ENCODE measurements at places on chromosomes 11 and 22. TPM values are rescaled to one million over a fixed set of nuclear protein-coding genes. Genes with fewer than 3 reads are reported as not detected.

DNA sequence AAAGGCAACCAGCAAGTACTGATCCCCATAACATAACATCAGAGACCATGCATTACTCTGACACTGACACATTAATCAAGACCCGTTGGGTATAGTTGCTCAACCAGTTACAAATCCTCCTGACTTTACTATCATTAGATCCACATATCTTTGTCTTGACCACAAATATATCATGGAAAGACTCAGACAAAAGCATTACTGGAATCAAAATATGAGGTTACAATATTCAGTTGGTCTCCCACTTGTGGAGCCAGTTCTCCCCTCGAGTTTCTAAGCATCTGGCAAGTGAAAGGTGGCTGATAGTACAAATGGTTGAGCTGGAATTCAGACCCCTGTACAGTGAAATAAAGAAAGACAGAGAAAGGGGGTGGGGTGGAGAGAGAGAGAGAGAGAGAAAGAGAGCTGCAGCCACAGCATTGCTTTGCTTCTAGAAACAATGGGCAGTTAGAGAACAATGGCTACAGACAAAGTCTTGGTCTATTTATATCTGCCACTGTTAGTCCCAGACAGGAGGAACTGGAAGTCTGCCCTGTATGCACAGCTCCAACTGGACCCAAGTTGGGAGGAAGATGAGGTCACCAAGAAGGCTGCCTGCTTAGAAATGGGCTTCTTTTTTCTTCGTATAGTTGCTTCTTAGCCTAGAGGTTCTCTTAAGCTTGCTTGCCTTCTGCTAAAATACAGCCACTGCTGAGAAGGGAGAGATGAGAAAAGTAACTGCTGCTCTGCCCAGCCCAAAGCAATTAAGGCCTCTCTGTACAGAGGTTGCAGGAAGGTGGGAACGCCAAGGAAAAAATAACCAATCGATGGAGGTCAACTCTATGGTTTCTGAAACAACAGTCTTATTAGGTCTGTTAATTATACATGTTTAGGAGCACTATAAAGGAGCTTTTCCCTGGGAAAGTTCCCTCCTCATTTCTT lies 85.5 kb downstream of the ETS1 start:
- no peak for DNase-seq

- no peak for DNase-seq
These were observed 107.8 kb upstream of the LMO1 start for GRCh38 chr11:8371516-8371884.

The BSX gene
- not detected for total RNA-seq

GRCh38 chr22:49482811-49483210 lies 344.9 kb downstream of the BRD1 start:
- DNase-seq = no peak

GRCh38 chr22:21764038-21764804 lies 28.6 kb upstream of the YPEL1 start:
- no peak for DNase-seq

GRCh38 chr22:44892803-44893730 lies 116.7 kb downstream of the PHF21B start:
- DNase-seq = no peak

The OR52N1 gene
- total RNA-seq = not detected

DNA sequence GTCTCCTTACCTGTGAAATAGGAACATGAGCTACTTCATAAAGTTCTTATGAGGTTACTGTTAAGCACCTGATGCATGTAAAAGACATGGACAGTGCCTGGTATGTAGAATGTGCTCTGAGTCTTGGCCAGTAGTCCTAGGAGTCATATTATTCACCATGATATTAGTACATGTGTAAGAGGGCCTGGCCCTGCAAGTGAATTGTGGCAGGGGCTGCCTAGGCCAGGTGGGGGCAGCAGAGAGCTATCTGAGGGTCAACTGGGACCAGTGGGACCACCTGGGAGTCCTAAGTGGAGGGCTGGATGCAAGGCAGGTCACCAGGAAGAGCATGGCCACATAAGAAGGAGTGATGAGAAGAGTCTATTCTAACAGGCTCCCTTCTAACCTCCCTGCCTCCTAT lies 529.5 kb downstream of the SOX6 start:
- no peak for DNase-seq

- DNase-seq = peak; percentile 47
These were observed 221.9 kb upstream of the TBCEL start for GRCh38 chr11:120801801-120802689.

GRCh38 chr22:29870574-29870973 lies 12.4 kb upstream of the MTMR3 start:
- DNase-seq = no peak

DNA sequence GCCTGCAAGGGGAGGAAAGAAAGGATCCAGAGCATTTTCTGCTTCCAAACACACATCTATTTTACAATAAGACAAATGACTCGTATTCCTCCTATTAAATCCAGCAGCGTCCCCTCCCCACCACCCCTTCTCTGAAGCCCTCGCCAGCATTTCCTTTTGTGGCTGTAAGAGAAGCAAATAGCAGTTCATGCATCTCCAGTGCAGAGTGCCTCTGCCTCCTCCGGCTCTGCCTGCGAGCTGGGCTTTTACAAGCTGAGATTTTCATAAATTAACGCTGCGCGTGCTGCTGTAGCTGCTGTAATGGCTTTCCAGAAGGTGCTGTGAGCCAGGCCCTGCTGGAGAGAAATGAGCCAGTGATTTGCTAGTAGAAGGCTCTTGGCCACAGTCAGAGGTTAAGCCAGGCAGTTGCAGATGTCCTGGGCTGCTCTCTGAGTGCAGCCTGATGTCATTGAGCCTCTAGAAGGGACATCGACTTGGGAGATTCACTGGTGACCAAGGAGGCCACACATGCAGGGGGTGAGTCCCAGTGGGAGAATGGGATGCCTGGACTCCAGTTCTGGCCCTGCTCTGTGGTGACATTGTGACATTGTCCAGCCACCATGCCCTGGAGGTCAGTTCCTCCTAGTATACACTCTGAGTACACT lies 134.5 kb upstream of the NAV2 start:
- DNase-seq = peak; percentile 86

DNA sequence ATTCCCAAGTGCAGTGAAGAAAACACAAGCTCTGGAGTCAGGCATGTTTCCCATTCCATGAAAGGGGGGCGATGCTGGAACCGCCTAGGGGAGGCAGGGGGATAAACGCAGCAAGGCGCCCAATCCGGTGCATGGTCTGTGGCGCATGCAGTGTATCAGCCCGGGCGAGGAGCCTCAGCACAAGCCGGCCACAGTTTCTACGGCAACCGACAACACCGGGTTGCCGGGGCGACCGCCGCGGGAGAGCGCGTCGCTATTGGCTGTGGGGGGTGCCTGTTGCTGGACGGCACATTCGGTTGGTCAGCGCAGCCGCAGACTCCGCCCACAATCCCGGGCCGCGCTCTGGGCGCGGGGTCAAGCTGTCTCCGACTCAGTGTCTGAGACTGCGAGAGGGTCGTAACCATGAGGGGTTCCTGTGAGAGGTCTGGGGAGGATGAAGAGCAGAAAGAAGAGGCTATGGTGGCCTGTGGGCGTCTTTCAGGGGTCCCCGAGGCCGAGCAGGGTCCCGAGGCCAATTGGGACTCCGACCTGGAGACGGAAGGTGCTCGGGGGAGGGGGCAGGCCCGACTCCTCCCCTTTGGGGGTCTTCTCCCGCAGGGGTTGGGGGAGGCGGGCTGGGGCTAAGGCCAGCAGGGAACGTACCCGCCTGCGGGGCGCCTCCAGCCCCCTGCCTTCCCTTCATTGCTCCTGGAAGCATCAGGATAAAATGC lies at the start of gene LRRC74B:
Gene LRRC74B, plus strand, starts transcription at position 362 of the 710 bp plus-strand sequence. Its CDS starts 41 bp downstream, at position 403.
- DNase-seq = peak; percentile 94

The OR52I1 gene
- not detected for total RNA-seq

- no peak for DNase-seq
These were observed 14.1 kb downstream of the RHBDD3 start for GRCh38 chr22:29253561-29254285.

- no peak for DNase-seq
These were observed 106.8 kb downstream of the VPREB1 start for GRCh38 chr22:22351366-22351765.

DNA sequence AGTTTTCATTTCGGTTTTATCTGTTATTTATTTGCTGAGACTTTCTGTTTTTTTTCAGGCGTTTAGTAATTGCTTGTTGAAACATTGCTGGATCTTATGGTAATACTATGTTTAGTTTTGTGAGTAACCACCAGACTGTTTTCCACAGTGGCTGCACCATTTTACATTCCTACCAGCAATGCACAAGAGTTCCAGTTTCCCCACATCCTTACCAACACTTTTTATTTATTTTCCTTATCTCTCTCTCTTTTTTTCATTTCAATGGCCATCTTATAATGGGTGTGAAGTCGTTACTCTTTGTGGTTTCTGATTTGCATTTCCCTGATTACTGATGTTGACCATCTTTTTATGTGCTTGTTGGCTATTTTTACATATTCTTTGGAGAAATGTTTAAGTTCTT lies 23.7 kb downstream of the USP47 start:
- DNase-seq = no peak

DNA sequence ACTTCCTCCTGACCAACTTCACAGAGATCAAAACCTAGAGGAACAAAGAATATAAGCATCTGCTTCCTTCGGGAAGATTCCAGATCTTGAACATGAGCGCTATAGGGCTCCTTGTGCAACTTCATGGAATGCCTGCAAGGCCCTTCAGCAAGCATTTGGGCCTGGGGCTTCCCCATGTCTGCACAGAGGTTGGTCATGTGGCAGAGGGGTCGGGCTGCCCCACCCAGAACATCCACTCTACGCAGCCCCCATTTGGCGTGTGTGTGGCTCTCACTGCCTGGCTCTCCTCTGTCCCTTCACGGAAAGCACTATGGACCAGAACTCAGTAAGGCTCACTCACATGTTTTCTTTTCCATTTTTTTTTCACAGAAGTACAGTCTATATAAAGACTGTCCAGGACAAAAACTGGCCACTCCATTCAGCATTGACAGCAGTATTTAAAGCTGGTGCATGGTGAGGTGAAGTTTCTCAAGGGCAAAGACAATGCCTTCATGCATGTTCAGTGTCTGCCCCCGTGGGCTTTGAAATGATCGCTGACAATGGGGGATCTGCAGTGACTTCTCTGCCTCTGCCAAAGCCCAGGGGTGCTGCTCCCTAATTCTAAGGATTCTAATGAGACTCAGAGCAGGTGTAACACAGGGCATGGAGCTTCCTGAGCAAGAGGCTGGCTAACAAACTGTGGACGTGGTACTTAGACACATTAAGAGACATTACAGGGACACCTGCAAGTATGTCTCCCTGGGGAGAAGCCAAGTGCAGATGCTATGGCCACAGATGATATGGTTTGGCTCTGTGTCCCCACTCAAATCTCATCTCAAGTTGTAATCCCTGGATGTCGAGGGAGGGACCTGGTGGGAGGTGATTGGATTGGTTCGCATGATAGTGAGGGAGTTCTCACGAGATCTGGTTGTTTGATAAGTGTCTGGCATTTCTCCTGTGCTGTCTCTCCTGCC lies 66.5 kb upstream of the PITPNB start:
- DNase-seq = peak; percentile 61

DNA sequence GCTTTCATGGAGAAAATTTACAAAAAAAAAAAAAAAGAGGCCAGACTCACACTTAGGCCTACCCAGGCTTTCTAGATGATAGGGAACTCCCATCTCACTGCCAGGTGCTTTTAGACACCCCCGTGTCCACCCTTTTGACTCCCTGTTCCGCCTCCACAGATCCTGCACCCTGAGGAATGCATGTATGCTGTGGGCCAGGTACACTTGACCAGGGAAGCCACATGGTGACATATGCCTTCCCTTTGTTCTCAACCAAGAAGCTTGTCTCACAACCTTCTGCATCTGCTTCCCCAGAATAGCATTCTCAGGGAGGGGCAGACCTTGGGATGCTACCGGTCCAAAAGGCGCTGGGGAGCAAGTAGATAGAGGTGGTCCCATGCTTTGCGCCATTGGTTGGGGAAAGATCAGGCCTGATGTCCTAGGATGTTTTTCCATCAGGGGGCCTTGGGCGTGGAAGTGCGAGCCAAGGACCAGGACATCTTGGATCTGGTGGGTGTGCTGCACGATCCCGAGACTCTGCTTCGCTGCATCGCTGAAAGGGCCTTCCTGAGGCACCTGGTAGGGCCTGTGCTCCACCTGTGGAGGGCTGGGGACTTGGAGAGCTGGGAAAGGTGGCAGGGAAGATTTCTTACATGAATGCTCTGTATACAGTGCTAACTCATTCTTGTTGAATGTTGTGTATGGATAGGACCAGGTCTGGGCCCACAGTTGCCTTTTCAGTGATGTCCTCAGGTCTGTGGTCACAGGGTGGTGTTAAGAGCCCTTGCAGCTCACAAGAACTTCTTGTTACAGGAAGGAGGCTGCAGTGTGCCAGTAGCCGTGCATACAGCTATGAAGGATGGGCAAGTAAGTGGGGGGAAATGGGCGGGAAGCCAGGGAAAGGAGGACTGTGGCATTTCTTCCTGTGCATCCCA lies 7.5 kb downstream of the HMBS start:
- no peak for DNase-seq

DNA sequence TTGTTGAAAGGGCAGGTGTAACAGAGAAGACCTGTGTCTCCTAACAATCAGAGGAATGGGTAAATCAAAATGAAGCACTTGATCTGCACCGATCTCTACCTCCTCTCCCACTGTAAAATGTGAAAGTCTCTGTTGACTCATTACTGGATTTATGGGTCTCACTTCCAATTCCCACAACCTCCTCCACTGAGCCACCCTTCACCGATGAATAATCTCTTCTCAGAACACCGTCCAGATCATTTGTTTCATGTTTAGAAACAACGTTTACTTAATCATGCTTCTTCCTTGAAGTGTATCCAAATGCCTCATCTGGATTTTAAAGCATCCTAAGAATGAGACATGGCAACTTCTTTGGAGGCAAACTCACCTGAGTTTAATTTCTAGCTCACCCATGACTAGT lies 643.6 kb downstream of the ETS1 start:
- DNase-seq = no peak

The RAD9A gene
- 27.3 TPM for total RNA-seq

DNA sequence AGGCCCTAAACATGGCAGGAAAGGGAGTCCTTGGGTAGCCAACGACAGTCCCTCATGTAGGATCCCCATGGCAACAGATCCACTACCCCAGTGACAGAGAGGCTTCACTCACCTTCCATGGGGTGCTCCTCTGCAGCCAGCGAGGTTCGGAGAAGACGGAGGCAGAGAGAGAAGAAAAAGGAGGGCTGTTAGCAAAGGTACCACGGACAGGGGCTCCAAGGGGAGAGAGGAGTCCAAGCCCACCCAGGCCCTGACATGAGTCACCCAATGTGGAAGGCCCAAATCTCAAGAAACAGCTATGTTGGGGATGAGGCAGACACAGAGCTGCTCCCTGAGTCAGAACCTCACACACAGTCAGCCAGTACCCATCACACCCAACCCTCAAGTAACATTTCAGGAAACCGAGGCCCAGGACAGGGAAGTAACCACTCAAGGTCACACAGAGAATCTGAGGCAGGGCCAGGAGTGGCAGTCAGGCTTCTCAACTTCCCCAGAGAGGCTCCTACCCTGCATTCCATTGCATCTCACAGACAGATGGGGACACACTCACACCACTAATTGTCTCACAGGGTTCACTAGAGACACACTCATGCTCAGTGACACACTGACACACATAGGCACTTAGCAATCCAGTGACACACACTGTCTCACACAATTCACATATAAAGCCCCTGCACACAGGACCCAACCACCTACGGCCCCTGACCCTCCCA lies 25.2 kb downstream of the NRXN2 start:
- no peak for DNase-seq

Data from lower leg skin (tissue), 4 donors.